ENCODE measurements at places on chromosomes 16 and 17.

DNA sequence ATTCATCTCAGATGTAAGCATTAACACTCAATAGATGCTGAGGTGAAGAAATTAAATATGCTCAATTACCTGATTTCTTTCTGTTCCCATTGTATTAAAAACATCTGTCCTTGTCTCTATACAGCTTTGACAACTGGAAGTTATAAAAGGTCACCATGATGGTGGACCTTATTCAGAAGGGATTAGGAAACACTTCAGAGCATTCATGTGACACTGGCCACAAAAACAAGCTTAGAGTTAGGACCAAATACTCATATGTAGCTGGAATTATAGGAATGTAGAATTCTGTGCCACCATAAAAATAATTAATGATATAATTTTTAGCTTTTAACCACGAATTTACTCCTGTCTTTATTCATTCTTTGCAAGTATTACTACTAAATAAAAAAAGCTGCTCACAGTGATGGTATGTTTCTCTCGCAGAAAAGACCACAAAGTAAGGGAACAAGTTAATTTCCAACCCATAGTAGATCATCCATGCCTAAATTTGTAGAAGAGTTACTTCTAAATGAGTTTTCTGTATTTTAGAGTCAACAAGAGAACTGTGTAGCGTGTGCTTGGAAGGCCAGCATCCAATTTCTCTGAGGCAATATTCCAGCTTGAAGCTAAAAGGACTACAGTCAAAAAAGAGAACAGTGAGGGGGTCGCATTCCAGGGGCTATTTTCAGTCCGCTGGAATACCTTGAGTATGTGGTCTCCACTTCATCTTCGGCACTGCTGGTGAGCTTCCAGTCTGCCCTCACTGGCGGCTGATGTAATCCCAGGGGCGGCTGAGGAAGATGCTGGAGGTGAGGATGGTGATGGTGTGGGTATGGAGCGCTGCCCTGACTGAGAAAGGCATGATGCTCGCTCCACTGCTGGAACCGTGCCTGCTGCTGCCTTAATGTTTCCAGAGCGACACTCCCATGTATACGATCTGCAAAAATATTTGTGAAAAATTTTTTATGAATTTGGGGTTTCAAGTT is 63.7 kb downstream of the CACNG1 start:
- H3K27me3 ChIP-seq, result no peaks in the 10 kb centered on the region
- H3K4me3 ChIP-seq, result no peak overlapping the region
- no peak for DNase-seq

DNA sequence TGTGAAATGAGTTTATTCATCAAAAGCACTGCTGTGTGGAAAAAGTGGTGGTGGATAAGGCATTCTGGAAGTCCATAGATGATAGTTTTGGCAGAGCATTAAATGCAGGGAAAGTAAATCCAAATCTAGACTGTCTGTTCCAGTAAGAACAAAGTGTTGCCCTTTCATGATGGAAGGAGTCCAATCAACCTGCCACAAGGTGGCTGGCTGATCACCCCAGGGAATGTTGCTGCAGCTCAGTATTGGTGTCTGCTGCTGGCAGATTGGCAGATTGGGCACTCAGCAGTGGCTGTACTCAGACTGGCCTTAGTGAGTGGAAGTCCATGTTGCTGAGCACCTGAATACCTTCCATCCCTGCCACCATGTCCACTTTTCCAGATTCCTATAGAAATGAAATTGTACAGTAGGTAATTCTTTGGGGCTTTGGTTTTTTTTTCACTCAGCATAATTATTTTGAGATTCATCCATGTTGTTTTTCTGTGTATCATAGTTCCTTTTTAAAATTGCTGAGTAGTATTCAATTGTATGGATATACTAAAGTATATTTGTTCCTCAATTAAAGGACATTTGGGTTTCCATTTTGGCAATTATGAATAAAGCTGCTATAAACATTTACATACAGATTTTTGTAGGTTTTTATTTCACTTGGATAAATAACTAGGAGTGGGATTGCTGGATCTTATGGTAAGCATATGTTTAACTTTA is 14.3 kb downstream of the DYNLL2 start:
- H3K27ac ChIP-seq, result no peak overlapping the region
- DNase-seq, result no peak
- no peak overlapping the region for H3K4me3 ChIP-seq
- peaks cover 14% of the 10 kb centered on the region for H3K36me3 ChIP-seq
- H3K27me3 ChIP-seq, result peaks cover 8% of the 10 kb centered on the region
- H3K4me1 ChIP-seq, result peaks cover 3% of the 10 kb centered on the region

DNA sequence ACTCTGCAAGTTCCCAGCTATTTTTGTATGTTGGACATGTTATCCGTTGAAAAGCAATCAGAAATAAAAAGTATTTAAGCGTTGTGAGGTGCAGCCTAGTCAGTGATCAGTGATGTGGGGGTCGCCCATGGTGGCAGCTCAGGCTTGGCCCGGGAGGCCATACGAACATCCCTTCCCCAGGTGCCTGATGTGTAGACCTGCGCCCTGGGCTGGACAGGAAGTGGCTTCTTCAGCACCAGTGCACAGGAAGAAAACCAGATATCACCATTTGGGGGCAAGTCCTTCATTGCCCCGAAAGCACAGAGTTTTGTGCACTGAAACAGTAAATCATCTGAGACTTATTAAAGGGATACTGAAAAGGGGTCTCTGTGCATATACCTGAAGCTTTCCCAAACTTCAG is 98.9 kb downstream of the SOCS1 start:
- H3K36me3 ChIP-seq, result peaks cover 21% of the 10 kb centered on the region
- H3K4me3 ChIP-seq, result no peak overlapping the region
- H3K27ac ChIP-seq, result peak overlapping the region; percentile 57

DNA sequence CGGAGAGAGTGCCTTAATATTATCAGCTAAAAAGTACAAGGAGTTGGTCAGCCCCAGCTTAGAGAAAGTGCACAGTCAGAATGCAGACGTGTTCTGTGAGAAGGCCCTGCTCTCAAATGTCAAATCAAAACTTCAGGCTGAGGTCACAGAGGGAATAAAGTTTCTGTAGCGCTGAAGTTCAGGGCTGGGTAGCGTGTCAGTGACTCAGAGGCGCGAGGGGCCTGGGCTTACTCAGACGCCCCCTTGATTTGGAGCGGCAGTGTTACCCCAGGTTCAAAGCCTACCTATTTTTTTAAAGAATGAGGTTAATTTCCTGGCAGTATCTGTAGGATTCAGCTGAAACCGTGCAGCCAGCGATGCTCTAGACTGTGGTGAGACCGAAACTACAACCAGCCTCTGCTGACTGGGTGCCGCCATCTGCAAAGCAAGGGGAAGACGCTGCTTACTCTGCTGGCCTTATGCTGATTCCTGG is 4.8 kb downstream of the CIAO3 start:
- H3K4me3 ChIP-seq, result no peak overlapping the region
- peaks cover 13% of the 10 kb centered on the region for H3K36me3 ChIP-seq
- H3K27me3 ChIP-seq, result no peaks in the 10 kb centered on the region
- peak overlapping the region; percentile 77 for H3K27ac ChIP-seq
- peak; percentile 60 for DNase-seq
- peaks cover 12% of the 10 kb centered on the region for H3K4me1 ChIP-seq

GRCh38 chr16:49593424-49594040 is 219.9 kb downstream of the C16orf78 start:
- H3K4me1 ChIP-seq, result peaks cover 6% of the 10 kb centered on the region
- no peak overlapping the region for H3K27ac ChIP-seq
- no peak for DNase-seq
- H3K27me3 ChIP-seq, result peaks cover 11% of the 10 kb centered on the region
- no peak overlapping the region for H3K4me3 ChIP-seq
- H3K36me3 ChIP-seq, result no peaks in the 10 kb centered on the region

GRCh38 chr16:2170080-2170479 is 14.5 kb downstream of the TRAF7 start:
- peaks cover 14% of the 10 kb centered on the region for H3K36me3 ChIP-seq
- no peaks in the 10 kb centered on the region for H3K27me3 ChIP-seq
- no peak overlapping the region for H3K27ac ChIP-seq

- DNase-seq, result no peak
- H3K4me3 ChIP-seq, result no peak overlapping the region
- no peak overlapping the region for H3K27ac ChIP-seq
- peaks cover 2% of the 10 kb centered on the region for H3K27me3 ChIP-seq
- H3K4me1 ChIP-seq, result peaks cover 3% of the 10 kb centered on the region
Observed at GRCh38 chr16:78306361-78306760, 206.9 kb downstream of the WWOX start.

GRCh38 chr16:59993101-59993500 is 1259.0 kb upstream of the GOT2 start:
- H3K36me3 ChIP-seq, result no peaks in the 10 kb centered on the region
- H3K4me3 ChIP-seq, result no peak overlapping the region
- DNase-seq, result no peak
- no peaks in the 10 kb centered on the region for H3K27me3 ChIP-seq
- no peak overlapping the region for H3K27ac ChIP-seq

DNA sequence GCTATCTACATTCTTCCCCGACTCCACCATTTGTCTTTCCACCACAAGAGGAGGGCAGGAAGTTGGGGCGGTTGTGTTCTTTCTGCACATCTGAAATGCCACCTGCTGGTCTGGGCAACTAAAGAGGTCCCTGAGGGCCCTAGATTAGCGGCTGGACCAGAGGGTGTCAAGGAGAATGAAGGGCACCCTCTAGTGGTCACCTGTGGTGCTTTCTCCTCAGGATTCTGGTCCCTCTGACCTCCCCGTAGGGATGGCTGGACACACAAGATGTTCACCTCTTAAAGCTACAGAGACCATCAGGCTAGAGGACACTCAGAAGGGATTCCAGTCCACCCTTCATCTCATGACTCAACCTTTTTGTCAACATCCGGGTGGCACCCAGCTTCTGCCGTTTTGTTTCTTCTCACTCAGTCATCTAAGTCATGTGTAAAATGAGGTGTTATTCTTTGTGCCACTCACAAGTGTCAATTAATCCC is 2.9 kb upstream of the SCIMP start:
- no peaks in the 10 kb centered on the region for H3K27me3 ChIP-seq
- peaks cover 7% of the 10 kb centered on the region for H3K4me1 ChIP-seq
- peak; percentile 27 for DNase-seq
- no peak overlapping the region for H3K27ac ChIP-seq
- no peaks in the 10 kb centered on the region for H3K36me3 ChIP-seq

DNA sequence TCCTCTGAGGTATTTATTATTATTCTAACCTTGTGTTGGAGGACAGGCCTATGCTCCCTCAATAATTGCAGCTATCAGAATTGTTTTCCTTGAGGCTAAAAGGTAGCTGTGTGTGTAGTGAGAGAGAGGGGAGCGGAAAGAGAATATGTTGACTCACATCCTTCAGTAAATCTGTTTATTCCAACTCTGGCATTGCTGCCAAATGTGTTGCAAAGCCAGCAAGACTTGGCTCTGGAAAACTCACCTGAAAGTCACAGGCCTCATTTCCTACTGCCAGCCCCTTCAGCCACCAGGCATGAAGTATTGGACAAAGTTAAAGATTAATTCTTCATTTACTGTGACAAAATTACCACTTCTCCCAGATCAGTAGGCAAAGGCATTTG is 9.6 kb downstream of the CA10 start:
- H3K27ac ChIP-seq, result no peak overlapping the region
- DNase-seq, result no peak
- H3K36me3 ChIP-seq, result no peaks in the 10 kb centered on the region

DNA sequence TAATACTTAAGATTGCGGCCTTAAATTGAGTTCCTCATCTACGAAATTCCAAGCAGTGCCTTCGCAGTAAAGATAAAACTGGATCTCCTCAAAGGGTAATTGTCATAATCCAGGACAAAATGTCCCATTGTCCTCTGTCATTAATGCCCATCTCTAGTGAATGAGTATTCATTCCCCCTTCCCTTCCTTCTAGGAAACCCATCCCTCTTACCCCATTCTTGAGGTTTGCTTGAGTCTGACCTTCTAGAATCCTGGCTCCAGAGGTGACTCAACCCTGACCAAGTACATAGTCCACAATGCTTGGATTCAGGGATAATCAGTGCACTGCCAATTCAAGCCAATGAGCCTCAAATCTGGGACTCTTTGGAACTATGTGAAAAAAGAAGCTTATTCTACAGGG is 47.0 kb upstream of the MAF start:
- DNase-seq, result no peak
- H3K27ac ChIP-seq, result no peak overlapping the region
- peaks cover 32% of the 10 kb centered on the region for H3K27me3 ChIP-seq
- H3K36me3 ChIP-seq, result peaks cover 4% of the 10 kb centered on the region

DNA sequence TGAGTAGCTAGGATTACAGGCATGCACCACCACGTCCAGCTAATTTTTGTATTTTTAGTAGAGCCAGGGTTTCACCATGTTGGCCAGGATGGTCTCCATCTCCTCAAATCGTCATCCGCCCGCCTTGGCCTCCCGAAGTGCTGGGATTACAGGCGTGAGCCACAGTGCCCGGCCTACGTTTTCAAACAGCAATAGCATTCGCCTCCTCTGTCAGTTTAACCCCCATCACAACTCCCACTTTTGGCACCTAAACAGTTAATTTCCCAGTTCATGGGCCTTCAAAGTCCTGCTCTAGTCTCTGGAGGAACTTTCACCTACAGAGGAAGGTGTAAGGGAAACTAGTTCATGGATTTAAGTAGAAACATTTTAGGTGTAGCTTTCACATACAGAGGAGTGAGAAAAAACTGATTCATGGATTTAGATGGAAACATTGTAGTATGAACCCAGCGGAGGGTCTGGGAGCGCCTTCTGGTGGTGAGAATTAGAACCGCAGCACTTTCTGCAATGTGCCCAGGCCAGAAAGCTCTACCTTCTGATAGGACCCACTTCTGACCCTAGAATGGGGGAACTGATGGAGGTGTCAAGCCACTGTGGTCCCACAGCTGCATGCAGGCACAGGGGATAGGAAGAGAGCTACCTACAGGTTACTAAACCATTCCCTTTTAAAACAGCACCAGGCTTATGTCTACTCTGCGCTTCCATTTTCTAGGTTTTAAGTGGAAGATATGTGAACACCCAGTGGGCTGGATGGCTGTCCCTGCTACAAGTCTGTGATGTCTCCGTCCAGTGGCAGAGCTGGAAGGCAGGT is 12.0 kb upstream of the MEOX1 start:
- H3K27ac ChIP-seq, result no peak overlapping the region
- peak; percentile 57 for DNase-seq
- peaks cover 3% of the 10 kb centered on the region for H3K27me3 ChIP-seq
- no peak overlapping the region for H3K4me3 ChIP-seq

DNA sequence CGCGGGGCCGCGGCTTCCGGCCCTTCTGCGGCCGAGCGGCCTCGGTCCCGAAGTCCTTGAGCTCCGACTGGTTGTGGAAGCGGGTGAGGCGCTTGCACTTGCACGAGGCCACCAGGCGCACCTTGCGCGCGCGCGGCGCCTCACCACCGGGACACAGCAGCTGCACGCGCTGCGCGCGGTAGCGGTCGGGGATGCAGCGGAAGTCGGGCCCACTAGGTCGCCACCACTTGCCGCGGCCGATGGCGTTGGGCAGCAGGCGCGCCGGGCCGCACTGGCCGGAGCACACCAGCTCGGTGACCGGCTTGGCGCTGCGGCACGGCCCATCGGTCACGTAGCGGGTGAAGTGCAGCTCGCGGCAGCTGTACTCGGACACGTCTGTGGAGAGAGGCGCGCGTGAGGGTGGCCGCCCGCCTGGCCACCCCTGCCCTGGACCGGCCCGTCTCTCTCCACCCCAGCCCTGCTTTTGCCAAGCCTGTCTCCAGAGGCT is 3.2 kb downstream of the SOST start:
- H3K4me3 ChIP-seq, result no peak overlapping the region
- H3K4me1 ChIP-seq, result peaks cover 7% of the 10 kb centered on the region
- peaks cover 42% of the 10 kb centered on the region for H3K27me3 ChIP-seq

- H3K27ac ChIP-seq, result no peak overlapping the region
- peaks cover 30% of the 10 kb centered on the region for H3K4me1 ChIP-seq
- H3K27me3 ChIP-seq, result peaks cover 4% of the 10 kb centered on the region
- H3K36me3 ChIP-seq, result peaks cover 6% of the 10 kb centered on the region
Observed at GRCh38 chr16:78773291-78773702, 673.8 kb downstream of the WWOX start.
